ENCODE measurements at places on chromosomes 1 and 21. TPM values are rescaled to one million over a fixed set of nuclear protein-coding genes. Genes with fewer than 3 reads are reported as not detected.

CFAP74 gene
- total RNA-seq: not detected

ARID4B gene
- total RNA-seq: 43.3 TPM

DIO1 gene
- not detected for total RNA-seq

GUCA2B gene
- total RNA-seq: not detected

DNA sequence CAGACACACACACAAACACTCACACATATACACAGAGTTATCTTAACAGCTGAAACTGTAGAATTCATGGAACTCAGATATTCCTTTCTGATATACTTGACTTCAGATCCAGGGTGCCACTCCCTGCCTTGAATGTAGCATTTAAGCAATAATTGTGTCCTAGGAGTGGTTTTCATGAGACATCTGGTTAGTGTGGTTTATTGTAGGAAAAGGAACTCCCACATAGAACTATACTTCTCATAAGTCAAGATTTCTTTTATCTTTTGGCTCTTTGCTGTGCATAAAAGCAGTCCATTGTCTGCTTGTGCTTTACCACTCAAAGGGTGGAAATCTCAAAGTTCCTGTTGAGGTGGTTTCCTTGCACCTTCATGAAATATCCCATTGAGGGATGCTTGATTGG, 272.6 kb upstream of the SGIP1 start:
- DNase-seq: no peak

DNA sequence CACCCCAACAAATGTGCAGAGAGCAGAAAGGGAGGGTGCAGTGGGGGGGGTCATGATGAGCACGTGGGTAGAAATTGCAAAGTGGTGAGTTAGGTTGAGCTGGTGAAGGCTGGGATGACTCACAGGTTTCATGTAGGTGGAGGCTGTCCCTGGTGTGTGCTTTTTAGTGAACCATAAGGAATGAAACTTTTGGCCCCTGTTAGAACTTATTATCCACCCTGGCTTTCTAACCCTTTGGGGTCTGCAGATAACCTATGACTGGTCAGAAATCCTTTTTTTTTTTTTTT, 46.9 kb downstream of the DOP1B start:
- DNase-seq: peak; percentile 73

DNA sequence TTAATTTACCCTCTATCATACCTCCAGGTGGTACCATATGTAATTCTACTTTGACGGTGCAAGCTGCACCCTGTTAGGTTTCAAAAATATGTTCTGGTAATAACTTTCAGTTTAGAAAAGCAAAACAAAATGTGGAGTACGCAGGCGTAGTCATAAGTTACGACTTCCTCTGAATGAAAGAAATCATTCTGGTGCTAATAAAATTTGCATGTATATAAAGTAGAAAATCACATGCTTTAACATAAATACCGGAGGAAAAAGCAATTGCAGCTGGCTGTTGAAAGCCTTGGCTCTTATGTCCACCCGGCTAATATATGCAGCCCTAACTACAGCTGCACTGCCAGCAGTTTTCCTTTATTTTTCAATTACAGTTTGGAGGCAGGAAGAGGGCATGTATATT, 65.2 kb upstream of the TMPRSS15 start:
- DNase-seq: no peak

DNA sequence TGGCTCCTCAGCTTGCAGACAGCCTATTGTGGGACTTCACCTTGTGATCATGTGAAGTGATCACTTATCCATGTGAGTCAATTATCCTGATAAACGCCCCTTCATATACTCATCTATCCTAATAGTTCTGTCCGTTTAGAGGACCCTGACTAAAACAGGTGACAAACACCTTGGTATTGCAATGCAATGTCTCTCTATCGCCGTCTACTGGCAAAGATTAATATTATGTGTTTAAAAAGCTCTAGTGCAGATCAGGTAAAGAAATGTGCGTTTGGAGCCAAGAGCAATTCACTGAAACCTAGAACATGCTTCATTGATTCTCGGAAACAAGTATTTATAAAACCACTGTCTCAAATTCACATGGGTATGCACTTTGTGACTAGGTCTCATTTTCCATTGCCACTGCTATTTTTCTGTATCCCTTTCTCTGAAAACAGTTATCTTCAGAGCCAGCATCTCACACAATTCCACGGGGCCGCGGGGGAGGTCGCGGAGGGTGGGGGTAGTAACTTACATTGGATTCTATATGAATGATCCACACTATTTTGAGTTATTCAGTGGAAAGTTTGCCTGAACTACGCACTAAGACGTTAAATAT, 554.6 kb upstream of the NCAM2 start:
- no peak for DNase-seq

- DNase-seq: no peak
These were observed 66.5 kb downstream of the AK4 start for GRCh38 chr1:65214340-65215027.

- no peak for DNase-seq
These were observed 54.9 kb downstream of the LTN1 start for GRCh38 chr21:28937737-28938136.

GRCh38 chr1:210722410-210723081, 393.8 kb downstream of the HHAT start:
- no peak for DNase-seq

- no peak for DNase-seq
These were observed 129.1 kb upstream of the HOOK1 start for GRCh38 chr1:59685666-59686065.

Measured in activated CD8-positive, alpha-beta memory T cell treated with anti-CD3 and anti-CD28 coated beads, Interleukin-2, amount 10 ng/mL, durations not matched to agents 7 days and 5 days (primary cell).